ENCODE measurements at places on chromosomes 1 and 21.

GRCh38 chr1:109986054-109986444 is 1.5 kb downstream of the AHCYL1 start:
- no peak for DNase-seq

GRCh38 chr1:225341642-225342041 is 86.2 kb downstream of the LBR start:
- DNase-seq = no peak

DNA sequence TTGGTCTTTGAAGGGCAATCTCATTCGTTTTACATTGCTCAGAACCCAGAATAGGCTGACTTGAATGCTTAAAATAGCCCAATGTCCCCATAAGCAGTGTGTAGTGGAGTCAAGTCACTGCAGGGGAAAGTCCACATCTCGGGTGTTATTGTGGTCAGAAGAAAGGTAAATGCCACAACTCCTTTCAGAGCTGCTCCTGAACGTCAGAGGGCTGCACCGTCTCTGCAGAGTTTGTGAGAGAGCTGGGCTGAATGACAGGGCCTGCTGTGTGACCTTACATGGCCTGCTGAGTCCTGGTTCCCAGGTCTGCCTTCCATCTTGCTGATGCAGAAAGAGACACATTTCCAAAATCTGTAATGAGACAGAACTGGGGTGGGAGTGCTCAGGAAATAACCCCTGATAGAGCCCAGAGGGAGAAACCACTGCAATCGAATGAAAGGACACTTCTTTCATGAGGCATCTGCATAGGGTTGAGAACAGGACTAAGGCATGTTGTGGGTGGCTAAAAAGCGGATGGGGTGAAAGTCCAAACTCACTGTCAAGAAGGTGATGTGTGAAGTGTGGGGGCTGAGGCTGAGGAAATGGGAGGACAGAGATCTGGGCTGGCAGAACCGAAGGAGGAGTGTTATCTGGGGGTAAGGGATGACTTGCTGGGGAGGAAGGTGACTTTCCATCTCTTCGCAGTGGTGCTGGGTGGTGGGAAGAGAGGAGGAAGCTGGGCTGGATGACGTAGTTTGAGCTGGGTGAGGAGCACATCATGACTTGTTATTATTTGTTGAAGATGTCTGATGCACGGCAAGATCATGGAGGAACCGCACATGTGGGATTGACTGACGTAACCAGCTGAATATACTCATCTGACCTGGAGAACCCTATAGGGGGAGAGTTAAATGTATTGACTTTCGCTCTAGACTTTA is 33.7 kb downstream of the XCL2 start:
- no peak for DNase-seq

DNA sequence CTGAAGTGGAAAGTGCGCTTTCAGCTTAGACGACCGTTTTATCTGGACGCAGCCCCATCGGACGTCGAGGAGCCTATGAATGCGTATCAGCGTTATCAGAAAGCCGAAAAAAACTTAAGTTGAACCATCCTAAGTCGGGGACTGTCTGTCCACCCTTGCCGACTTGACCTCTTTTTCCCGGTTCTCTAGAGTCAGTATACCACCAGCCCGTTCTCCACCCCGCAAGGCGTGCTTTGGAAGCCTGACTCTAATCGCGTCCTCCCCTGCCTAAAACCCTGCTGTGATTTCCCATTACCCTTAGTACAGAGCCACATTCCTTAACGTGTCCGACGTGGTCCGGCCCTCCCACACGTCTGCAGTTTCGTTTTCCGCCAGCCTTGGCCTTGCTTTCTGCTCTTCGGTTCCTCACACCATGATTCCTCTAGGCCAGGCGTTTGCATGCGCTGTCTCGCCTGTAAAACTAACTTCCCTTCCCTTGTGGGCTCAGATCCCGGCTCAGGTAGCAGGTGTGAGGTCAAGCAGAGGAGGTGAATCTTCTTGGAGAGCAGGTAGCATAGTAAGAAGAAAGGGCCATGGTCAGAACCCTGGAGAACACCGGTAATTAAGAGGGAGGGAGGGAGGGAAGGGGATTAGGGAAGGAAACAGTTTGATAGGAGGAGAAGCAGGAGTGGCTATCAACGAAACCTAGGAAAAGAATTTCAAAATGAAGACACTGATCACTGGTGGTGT is 865 bp downstream of the ADPRS start:
- DNase-seq = no peak

- no peak for DNase-seq
These were observed 26.4 kb upstream of the FOXE3 start for GRCh38 chr1:47389731-47390130.

DNA sequence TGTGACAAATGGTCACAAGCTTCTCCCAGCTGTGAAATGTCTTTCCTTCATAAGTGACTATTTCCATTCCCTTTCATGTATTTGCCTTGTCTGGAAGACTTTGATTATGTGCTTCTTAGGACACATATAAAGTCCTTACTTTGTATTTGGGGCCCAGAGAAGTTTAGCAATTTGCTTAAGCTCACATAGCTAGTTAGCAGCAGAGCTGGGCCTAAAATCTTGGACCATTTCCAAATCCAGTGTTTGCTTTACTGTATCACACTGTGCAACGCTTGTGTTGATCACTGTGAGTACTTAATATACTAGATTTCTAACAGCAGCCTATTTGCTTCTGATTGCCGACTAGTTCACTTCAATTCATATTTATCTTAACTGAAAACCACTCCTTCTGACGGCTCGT is 2.2 kb upstream of the KCNA3 start:
- no peak for DNase-seq

DNA sequence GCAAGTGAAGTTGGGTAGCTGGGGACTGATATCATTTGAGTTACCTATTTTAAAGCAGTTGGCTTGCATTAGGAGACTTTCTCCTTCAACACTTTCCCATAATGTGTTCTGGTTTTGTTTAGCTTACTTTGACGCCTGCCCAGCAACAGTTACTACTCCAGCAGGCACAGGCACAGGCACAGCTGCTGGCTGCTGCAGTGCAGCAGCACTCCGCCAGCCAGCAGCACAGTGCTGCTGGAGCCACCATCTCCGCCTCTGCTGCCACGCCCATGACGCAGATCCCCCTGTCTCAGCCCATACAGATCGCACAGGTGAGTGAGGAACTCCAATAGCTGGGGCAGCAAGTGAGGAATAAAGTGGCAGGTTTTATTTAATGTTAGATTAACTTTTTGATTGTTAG is 144.3 kb downstream of the CD247 start:
- no peak for DNase-seq

- peak; percentile 40 for DNase-seq
These were observed 26.8 kb downstream of the TMEM201 start for GRCh38 chr1:9615316-9616063.

DNA sequence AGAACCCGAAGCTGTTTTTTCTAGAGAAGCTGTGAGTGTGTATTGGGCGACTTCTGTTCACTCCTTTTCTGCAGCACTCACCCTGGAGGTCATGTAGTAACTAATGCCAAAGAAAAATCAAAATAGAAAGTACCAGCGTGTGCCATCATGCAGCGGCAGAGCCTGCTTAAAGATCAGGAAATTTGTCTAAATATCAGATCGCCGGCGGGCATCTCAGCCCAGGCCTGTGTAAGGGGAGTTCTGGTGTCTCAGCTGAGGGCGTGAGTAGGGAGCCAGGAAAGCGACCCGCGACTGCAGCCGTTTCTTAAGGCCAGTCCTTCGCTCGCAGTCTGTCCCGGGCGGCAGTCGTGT is 768 bp downstream of the EDARADD start:
- DNase-seq = peak; percentile 52

- DNase-seq = no peak
These were observed 1048.0 kb downstream of the PLA2G4A start for GRCh38 chr1:187876775-187877174.

DNA sequence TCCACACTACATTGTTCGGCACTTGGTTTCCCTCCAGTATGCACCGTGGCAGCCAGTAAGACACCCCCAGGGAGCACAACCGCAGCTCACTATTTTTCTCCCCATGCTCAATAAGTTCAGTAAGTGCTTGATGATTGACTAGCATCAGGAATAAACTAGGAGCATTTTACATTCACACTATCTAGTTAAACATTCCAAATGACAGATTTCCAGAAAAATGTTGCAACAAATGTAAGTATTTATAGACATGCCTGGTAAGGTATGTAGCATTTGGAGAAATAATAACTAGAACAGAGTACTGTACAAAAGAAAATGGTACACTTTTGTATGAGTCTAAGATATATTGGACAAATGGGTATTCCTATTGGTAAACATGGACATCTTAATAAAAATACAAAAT is 92.9 kb downstream of the SLC45A1 start:
- DNase-seq = no peak

- no peak for DNase-seq
These were observed 25.6 kb upstream of the FAM89A start for GRCh38 chr1:231065510-231066241.

- no peak for DNase-seq
These were observed 3.4 kb downstream of the SH2D2A start for GRCh38 chr1:156813298-156813697.

DNA sequence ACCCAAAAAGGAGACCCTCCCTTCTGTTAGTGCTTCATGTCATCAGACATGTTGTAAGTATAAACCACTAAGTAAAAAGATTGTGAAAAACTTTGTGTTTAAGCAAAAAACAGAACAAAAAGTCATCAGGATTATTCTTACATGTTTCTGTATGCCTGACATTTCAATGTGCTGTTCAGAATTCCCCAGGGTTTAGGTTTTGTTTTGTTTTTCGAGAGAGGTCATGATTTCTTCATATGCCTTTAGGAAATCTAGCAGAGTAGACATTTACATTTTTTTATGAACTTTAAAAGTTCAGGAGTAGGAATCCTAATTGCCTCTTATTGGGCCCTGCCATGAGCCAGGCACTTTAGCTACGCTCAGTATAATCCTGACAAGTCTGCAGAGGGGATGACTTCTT is 85.3 kb downstream of the VPS13D start:
- no peak for DNase-seq

GRCh38 chr1:169493251-169493650 is 7.5 kb upstream of the SLC19A2 start:
- DNase-seq = no peak

- peak; percentile 7 for DNase-seq
These were observed 485.5 kb downstream of the DISC1 start for GRCh38 chr1:232112076-232112475.

All from tongue (tissue), 3 donors.